ENCODE measurements at places on chromosomes 7 and 10. TPM values are rescaled to one million over a fixed set of nuclear protein-coding genes. Genes with fewer than 3 reads are reported as not detected.

The CCL26 gene
- not detected for total RNA-seq

The SRI gene
- total RNA-seq: 85.2 TPM

The NSUN6 gene
- 19.8 TPM for total RNA-seq

The ACBD7 gene
- 0.41 TPM for total RNA-seq

The TRPV5 gene
- not detected for total RNA-seq

The SYT15 gene
- total RNA-seq: 7.1 TPM

DNA sequence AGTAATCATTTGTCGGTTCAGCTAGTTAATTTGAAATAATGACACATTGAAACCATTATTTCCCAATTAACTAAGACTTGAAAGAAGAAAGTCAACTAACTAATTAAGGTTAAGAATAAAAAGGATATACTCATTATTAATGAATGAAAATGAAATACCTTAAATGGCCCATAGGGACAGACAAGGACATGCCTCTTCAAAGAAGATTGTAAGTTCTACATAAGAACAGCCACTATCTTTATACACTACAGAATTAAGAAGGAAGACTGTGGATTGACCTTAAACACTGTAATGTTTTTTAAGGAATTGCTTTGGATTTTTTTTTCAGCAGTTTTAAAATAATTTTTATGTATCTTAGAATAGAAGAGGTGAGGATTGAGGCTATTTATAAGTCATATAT, 60.7 kb downstream of the CSTF2T start:
- H3K36me3 ChIP-seq: no peaks in the 10 kb centered on the region
- DNase-seq: no peak
- H3K27ac ChIP-seq: no peak overlapping the region
- H3K4me3 ChIP-seq: no peak overlapping the region
- no peaks in the 10 kb centered on the region for H3K27me3 ChIP-seq

GRCh38 chr7:88546808-88547207, 212.7 kb upstream of the ZNF804B start:
- H3K27ac ChIP-seq: no peak overlapping the region
- H3K4me1 ChIP-seq: no peaks in the 10 kb centered on the region
- no peak for DNase-seq
- no peaks in the 10 kb centered on the region for H3K36me3 ChIP-seq

GRCh38 chr7:50807026-50807730, 24.5 kb upstream of the GRB10 start:
- DNase-seq: no peak
- H3K4me3 ChIP-seq: no peak overlapping the region
- no peaks in the 10 kb centered on the region for H3K36me3 ChIP-seq
- H3K4me1 ChIP-seq: no peaks in the 10 kb centered on the region
- no peak overlapping the region for H3K27ac ChIP-seq

DNA sequence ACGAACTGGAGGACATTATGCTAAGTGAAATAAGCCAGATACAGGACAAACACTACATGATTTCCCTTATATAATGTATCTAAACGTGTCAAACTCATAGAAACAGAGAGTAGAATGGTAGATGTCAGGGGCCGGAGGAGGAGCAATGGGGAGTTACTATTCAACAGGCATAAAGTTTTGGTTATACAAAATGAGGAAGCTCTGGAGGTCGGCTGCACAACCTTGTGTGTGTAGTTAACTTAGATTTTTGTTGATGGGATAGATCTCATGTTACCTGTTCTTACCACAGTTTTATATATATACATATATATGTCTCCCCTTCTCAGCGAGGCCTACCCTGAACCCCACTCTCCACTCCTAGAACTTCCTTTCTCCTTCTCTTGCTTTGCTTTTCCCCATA, 22.4 kb upstream of the TECTB start:
- H3K4me3 ChIP-seq: no peak overlapping the region
- peak overlapping the region; percentile 9 for H3K27ac ChIP-seq
- no peak for DNase-seq
- H3K4me1 ChIP-seq: no peaks in the 10 kb centered on the region
- H3K36me3 ChIP-seq: no peaks in the 10 kb centered on the region
- H3K27me3 ChIP-seq: no peaks in the 10 kb centered on the region

- H3K36me3 ChIP-seq: no peaks in the 10 kb centered on the region
- no peak overlapping the region for H3K27ac ChIP-seq
- H3K4me3 ChIP-seq: no peak overlapping the region
- DNase-seq: no peak
- H3K4me1 ChIP-seq: no peaks in the 10 kb centered on the region
- no peaks in the 10 kb centered on the region for H3K27me3 ChIP-seq
Observed at GRCh38 chr10:14312014-14312413, 18.7 kb downstream of the FRMD4A start.

GRCh38 chr10:52212802-52213201, 101.3 kb upstream of the DKK1 start:
- DNase-seq: no peak
- peak overlapping the region; percentile 41 for H3K27ac ChIP-seq
- H3K4me3 ChIP-seq: peak overlapping the region; percentile 35
- no peaks in the 10 kb centered on the region for H3K36me3 ChIP-seq
- H3K4me1 ChIP-seq: peaks cover 21% of the 10 kb centered on the region

Measured in thoracic aorta (tissue), 2 donors.